Stimulated activated CD4-positive, alpha-beta T cell treated with anti-CD3 and anti-CD28 coated beads, Interleukin-4, amount 100 ng/mL, for 1 hour (primary cell): ENCODE measurements at places on chromosomes 11 and 22.

- DNase-seq, result no peak
Measured at GRCh38 chr11:122033193-122033592, 82.8 kb downstream of the BLID start.

DNA sequence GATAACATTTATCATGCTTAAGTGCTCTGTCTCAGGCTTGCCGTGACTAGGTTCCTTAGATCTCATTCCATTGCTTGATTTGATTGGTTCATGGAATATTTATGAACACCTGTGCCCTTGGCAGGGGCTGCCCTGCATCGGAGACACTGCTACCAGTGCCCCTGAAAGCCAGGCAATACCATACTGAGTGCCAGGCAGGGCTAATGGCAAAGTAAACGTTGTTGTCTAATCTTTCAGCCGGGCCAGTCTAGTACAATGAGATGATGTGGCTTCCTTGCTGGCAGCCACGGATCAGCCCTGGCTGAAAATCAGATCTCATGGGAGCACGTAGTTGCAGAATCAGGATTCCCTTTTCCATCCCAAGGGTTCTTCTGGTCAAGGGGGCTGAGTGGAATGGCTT is 5.0 kb upstream of the PGA3 start:
- no peak for DNase-seq

- no peak for DNase-seq
Measured at GRCh38 chr11:127629200-127629599, 628.6 kb upstream of the KIRREL3 start.

DNA sequence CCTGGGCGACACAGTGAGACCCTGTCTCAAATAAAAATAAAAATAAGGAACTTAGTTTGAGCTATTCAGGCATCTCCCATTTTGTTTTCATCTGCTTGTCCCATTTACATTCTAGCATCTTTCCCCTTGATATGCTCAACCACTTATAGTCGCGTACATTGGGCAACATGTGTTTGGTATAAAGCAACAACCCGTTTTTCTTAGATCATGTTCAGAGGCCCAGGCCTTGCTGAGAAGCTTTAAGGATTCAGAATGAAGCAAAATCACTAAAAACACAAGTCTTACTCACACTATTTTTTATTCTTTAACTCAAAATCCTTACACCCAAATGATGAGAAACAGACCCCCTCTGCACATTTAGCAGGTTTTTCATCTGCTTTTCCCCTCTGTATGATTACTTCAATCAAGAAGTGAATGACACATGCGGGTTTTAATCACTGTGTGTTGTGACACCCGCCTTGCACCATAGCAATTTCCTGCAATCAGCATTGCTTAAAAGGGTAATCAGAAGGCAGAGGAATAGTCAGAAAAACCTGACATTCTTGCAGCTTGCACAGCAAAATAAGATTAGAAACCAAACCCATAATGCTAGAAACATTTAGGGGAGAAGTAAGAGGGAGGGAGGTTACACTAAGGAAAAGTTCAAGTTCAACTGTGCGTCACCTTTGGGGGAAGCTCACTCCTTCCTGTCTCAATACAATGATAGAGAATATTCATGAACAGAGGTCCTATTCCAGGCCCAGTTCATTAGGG is 25.9 kb downstream of the ALG9 start:
- DNase-seq, result no peak
